ENCODE measurements at places on chromosomes 1 and 21.

DNA sequence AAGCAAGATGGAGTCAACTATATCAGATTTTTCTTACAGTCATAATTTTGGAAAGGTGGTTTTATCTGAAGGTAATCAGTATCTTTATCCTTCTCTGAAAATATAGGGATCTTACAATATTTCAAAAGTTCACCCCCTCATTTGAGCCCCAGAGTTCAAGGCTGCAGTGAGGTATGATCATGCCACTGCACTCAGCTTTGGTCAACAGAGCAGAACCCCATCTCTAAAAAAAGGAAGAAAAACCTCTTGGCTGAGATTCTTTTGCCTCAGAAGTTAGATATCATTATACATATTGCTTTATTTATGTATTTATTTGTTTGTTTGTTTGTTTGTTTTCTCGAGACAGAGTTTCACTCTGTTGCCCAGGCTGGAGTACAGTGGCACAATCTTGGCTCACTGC is 11.5 kb upstream of the RBBP5 start:
- DNase-seq = no peak

DNA sequence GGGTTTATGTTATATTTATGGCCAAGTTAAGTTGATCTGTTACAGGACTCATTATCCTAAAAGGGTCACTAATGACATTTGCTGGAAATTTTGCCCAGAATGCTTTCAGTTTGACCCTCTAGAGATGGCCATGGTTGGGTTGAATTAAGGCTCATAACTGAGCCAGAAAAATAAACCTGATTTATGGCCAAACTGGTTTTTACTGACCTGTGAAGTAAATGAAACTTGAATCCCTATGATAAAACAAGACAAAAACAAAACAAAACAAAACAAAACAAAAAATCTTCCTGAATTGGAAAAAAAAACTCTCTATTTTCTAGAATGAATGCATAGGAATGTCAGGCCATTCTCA is 72.5 kb upstream of the CLDN14 start:
- DNase-seq = no peak

DNA sequence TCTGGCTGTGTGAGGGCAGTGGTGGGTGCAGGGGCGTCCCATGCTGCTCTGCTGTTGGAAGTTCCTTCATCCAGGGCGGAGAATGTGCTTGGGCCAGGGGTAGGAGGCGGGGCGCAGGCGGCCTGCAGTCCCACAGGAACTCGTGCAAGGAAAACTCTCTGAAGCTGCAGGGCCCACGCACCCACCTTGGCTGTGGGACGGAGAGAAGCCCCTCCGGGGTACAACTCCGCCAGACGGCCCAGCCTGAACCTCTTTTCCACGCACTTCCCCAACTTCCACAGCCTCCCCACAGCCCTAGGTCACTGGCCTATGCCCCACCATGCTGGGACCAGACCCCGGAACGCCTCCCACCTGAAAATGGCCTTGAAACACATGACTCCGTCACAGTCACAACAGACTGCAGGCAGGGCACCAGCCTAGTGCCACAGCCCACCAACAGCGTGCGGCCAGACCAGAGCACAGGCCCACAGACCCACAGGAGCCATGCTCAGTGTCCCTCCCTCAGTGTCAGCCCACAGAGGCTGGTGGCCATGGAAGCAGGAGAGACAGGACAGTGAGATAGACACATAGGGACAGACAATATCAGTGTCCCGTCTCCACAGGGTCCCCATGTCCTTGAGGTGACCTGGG is 47.8 kb downstream of the WNT9A start:
- DNase-seq = no peak

- no peak for DNase-seq
These were observed 35.2 kb upstream of the MAB21L3 start for GRCh38 chr1:116075990-116076389.

- DNase-seq = no peak
These were observed 206.3 kb upstream of the NR5A2 start for GRCh38 chr1:199821029-199821779.

DNA sequence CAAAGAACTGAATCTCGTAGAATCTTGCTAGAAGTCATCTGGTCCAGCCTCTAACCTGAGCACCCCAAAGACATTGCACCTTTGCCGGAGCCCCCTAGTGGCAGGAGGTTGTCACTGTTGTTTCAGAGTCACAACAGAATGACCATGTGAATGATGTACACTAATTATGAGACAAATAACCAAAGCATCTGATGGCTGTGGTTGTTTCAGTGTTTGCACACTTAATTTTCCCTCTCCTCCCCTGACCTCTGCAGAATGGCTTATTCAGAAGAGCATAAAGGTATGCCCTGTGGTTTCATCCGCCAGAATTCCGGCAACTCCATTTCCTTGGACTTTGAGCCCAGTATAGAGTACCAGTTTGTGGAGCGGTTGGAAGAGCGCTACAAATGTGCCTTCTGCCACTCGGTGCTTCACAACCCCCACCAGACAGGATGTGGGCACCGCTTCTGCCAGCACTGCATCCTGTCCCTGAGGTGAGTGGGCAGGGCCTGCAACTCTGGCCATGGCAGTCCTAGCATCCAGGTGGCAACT is 26.4 kb downstream of the TRAF5 start:
- DNase-seq = peak; percentile 63

DNA sequence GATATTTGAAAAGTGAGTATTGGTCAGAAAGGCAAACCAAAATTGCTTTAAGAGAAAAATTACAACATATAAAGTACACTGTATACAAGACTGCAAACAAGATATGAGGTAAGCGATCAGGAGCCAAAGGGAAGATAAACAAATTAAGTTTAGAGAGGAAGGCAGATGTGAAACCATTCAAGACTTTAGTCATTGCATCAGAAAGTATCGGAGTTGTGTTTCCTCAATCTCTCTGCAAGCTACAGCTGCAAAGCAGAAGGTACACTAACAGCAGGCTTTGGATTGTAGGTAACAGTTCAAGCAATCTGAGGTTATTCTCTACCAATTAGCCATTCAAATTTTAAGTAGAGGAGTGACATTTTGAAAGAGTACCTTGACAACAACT is 21.3 kb upstream of the TLCD4 start:
- DNase-seq = no peak

GRCh38 chr21:38772646-38773045 is 33.1 kb upstream of the ETS2 start:
- no peak for DNase-seq

Data from activated CD4-positive, alpha-beta T cell treated with anti-CD3 and anti-CD28 coated beads, Interleukin-2, amount 50 U/mL, for 4 hours (primary cell).